Left colon (tissue), 2 donors: ENCODE measurements at places on chromosomes 11 and 22. TPM values are rescaled to one million over a fixed set of nuclear protein-coding genes. Genes with fewer than 3 reads are reported as not detected.

GRCh38 chr11:293271-293851, 4.4 kb downstream of the PGGHG start:
- no peak for DNase-seq

DNA sequence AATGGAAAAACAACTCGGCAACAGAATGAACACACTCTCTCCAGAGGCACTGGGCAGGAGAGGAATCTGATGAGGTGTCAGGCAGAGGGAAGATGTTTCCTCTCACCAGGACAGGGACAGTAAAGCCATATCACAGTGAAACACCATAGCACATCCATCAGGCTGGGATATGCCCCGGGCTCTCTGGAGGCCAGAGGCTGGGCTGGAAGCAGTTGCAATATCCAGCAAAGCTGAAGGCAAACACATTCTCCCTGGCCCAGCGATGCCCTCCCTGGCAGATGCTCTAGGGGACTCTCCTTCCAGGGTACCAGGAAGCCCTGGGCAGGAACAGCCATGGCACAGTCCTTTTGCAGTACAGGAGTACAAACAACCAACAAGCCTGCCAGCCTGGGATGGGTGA, 11.1 kb downstream of the RSPH14 start:
- DNase-seq = no peak

DNA sequence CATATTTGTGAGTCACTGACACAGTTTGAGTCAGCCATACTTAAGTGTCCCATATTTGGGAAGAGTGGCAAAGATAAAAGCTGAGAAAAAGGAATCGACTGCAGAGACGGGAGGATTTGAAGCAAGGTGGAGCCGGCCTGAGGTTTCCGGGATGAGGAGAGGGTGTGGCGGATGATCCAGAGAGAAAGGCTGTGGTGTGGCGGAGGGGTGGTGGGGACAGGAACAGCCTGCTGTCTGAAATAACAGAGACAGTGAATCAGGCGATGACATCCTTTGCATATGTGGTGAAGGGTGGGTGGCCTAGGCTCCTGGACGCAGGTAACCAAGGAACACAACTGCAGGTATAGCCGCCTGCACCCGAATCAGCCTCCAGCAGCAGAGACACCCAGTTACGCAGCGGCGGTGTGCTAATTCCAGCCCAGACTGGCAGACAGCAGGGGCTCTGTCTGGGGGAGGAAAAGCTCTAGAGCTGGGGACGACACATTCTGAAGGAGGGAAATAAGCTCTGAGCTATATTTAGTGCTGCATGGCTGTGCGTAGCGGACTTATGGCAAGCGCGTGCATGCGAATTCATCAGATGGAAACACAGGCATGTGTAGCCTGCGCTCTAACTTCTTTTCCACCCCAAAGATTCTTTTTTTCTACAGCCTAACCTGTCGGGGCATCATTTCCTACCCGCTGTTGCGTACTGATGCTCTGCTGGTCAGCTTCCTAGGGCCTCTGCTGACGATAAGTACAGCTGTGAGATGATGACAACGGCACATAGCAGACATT, 62.7 kb upstream of the BARX2 start:
- DNase-seq = no peak

GRCh38 chr22:42283278-42284201, 13.1 kb upstream of the TCF20 start:
- peak; percentile 42 for DNase-seq

DNA sequence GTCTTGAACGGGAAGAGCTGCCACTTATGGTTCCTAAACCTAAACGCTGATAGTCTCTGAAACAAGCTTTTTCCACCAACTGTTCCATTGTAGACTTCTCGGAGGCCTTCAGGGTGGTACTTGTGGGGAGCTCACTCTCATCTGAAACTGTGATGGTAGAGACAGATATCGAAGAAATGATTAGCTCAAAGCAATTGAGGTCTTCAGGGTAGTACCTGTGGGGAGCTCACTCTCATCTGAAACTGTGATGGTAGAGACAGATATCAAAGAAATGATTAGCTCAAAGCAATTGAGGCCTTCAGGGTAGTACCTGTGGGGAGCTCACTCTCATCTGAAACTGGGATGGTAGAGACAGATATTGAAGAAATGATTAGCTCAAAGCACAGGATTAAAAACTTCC, 175.7 kb downstream of the SWAP70 start:
- DNase-seq = no peak

- DNase-seq = no peak
These were observed 27.9 kb upstream of the MUC15 start for GRCh38 chr11:26599876-26600434.

DNA sequence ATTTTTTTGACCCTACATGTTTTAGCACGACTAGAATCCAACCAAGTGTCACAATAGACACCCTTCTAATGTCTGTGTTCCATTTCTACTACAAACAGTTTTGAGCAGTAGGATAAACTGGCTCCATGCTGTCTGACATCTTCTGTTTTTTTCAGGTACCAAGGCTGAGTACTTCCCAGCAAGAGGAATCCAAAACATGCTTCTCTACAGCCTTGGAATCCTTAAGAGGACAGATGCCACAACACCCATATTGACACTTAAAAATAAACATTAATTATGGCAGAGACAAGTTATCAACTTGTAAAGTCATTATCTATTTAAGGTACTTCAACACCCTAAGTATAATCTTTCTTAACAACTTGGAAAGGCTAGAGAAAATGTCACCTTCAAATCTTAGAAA, 54.2 kb downstream of the LGR4 start:
- no peak for DNase-seq

- no peak for DNase-seq
These were observed 282.5 kb upstream of the MPPED2 start for GRCh38 chr11:30868626-30869081.

DNA sequence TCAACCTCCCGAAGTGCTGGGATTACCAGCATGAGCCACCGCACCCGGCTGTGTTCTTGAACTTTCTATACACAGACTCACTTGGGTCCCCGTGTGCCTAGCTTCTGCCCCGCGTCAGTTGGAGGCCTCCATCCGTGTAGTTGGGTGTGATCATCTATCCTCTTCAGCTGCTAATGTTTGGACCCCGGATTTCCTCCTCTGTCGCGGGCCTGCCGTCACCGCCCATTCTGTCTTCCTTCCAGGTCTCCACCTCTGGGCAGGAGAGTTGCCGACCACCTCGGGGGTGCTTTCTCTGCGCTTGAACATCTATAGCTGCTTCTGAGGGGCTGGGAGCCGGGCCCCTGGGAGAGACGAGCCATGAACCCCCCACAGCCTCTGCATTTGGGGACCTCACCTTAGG, 5.5 kb downstream of the CDC42EP1 start:
- no peak for DNase-seq

Gene MTNR1B
- not detected for total RNA-seq

Gene SCGB1D2
- total RNA-seq = not detected

Gene EFCAB6
- total RNA-seq = 1.1 TPM

Gene SIK2
- 23.8 TPM for total RNA-seq

Gene SIRT3
- 22.3 TPM for total RNA-seq
